ENCODE measurements at places on chromosomes 4 and X.

DNA sequence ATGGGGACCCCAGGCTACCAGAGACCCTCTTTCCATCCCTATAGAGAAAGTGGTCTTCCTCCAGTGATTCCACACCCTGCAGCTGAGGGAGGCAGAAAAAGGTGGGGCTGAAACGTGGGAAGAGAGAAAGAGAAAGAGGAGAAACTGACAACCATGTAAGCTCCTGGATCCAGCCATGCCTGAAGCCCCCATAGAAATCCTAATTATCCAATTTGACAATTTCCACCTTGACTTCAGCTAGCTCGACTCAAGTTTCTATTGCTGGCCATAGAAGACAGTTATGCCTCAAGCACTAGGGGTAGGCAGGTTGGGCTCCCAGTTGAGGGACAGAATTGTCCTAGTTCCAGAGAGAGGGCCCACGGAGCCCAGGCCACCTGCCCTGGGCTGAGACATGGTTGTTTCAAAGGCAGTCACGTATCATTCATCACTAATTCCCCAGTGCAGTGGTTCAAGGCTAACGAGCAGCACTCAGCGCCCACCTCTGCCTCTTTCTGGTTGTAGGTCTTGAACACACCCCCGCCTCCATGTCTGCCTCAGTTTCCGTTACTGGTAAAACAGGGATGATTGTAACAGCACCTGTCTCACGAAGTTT lies 39.8 kb upstream of the ASMTL start:
- no peak for DNase-seq

GRCh38 chr4:94302191-94302590 lies 40.4 kb downstream of the HPGDS start:
- no peak for DNase-seq

GRCh38 chr4:13298655-13299054 lies 185.5 kb downstream of the RAB28 start:
- DNase-seq = no peak

DNA sequence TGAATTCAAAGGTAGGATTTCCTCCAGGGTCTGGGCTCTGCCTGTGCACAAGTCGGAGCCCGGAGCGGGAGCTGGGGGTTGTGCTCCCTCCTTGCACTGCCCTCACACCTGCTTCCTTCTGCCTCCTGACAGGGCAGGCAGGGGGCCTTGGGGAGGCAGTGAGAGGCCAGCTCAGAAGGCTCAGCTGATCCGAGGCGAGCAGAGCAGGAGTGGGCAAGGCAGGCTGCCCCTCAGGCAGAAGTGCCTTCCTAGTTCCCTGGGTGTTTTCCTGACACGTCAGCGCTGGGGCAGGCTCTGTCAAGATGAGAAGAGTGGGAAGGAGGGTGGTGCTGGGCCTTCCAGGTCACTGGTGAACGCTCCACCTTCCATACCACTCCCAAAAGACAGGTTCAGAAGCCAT lies 5.5 kb upstream of the IRAK1 start:
- no peak for DNase-seq

DNA sequence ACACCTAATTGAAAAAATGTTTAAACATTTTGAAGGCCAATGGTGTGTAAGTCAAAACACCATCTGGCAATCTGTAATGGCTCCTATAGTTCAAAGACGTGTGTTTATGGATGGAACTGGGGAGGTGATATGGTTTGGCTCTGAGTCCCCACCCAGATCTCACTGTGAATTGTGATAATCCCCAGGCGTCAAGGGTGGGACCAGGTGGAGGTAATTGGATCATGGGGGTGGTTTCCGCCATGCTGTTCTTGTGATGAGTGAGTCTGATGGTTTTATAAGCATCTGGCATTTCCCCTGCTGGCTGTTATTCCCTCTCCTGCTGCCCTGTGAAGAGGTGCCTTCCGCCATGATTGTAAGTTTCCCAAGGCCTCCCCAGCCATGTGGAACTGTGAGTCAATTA lies 52.2 kb downstream of the ADRA2C start:
- no peak for DNase-seq

- DNase-seq = no peak
Measured at GRCh38 chr4:57425610-57426009, 315.4 kb upstream of the IGFBP7 start.

- no peak for DNase-seq
Measured at GRCh38 chr4:74283614-74284013, 24.7 kb upstream of the EPGN start.

GRCh38 chrX:122552286-122552800 lies 631.7 kb upstream of the GRIA3 start:
- no peak for DNase-seq

DNA sequence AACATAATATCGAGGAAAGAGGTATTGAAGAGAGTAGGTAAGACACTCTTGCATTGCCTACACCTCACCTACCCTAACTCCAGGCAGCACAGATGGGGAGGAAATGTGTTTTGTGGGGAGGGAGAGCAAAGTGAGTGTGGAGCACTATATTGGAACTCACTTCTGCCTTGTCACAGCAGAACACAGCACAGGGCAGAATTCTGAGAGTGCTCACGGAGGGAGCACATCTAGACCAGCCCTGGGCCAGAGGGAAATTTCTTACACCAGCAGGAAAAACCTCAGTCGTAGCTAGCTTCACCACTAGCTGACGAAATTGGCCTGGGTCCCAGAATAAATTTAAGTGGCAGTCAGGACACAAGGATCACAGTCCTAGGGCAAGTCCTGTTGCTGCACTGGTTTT lies 517.3 kb downstream of the TMA16 start:
- DNase-seq = no peak

DNA sequence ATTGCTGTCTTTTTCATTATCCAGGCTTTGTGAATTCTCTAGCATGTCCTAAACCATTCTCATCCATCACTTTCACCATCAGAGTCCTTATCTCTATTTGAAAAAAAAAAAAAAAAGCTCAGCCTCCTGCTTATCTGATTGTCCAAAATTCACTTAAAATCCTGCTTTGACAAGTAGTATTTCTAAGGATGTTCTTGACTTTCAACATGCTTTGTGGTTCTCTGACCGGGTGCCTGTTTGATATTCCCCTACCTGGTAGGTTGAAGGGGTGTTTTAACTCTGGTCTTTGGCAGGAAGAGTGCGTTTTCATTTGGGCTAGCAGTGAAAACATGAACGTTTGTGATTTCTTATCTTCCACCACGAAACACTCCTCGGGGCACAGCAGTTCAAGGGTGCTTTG lies 17.3 kb upstream of the BBS12 start:
- DNase-seq = no peak

- DNase-seq = no peak
Measured at GRCh38 chrX:48558271-48558670, 16.0 kb upstream of the RBM3 start.

- no peak for DNase-seq
Measured at GRCh38 chrX:50068285-50068563, 132.6 kb downstream of the AKAP4 start.

DNA sequence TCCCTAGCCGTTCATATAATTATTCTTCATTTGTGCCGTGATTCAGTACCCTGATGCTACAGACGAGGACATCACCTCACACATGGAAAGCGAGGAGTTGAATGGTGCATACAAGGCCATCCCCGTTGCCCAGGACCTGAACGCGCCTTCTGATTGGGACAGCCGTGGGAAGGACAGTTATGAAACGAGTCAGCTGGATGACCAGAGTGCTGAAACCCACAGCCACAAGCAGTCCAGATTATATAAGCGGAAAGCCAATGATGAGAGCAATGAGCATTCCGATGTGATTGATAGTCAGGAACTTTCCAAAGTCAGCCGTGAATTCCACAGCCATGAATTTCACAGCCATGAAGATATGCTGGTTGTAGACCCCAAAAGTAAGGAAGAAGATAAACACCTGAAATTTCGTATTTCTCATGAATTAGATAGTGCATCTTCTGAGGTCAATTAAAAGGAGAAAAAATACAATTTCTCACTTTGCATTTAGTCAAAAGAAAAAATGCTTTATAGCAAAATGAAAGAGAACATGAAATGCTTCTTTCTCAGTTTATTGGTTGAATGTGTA lies 7.0 kb downstream of the SPP1 start:
- no peak for DNase-seq

DNA sequence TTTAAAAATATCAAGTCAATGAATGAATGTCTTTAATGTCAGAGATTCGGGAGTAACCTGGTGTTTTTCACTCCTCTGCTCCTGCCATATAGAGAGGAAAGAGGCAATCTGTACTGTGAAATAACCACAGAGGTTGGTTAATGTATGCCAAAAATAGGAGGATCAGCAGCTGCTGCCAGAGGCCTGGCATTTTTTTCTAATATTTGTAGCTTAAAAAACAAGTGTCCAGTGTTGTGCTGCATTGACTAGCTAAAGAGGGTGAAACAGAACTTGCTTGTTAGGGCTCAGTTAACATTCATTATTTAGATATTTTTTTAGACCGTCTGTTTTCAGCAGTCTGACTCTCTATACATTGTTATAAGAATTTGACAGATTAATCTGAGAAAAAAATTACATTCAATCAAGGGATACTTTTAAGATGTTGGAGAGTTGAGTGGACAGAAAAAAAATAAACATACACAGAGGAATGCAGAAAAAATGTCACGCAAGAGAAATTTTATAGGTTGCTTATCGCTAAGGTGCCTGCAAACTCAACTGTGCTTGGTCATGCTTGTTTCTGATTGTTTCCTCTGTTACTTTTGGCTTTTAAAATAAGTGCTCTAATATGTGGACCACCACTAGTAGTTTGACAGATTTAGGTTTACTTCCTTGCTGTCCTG lies 392.3 kb upstream of the GALNT7 start:
- DNase-seq = no peak

DNA sequence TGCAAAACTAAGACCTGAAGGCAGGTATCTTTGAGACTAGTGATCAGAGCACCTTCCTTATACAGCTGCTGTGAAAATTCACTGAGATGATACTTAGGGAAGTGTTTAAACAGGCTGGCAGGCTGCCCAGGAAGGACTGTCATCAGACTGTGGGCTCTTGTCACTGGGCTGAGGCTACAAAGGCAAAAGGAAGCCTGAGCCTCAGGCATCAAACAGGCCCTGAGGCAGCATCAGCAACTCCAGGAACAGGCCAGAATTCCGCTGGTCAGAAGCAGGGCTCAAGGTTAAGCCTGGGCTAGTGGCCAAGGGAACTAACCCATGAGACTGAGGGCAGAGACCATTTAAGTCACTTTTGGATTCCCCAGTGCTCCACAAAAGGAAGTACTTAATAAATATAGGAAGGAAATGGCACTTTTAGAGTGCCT lies 12.8 kb downstream of the PJA1 start:
- DNase-seq = peak; percentile 25

GRCh38 chr4:48131736-48132135 lies 2.3 kb downstream of the TXK start:
- no peak for DNase-seq

GRCh38 chrX:47573341-47574075 lies 8.7 kb upstream of the TIMP1 start:
- no peak for DNase-seq

GRCh38 chr4:110849461-110849860 lies 226.6 kb upstream of the PITX2 start:
- DNase-seq = no peak

DNA sequence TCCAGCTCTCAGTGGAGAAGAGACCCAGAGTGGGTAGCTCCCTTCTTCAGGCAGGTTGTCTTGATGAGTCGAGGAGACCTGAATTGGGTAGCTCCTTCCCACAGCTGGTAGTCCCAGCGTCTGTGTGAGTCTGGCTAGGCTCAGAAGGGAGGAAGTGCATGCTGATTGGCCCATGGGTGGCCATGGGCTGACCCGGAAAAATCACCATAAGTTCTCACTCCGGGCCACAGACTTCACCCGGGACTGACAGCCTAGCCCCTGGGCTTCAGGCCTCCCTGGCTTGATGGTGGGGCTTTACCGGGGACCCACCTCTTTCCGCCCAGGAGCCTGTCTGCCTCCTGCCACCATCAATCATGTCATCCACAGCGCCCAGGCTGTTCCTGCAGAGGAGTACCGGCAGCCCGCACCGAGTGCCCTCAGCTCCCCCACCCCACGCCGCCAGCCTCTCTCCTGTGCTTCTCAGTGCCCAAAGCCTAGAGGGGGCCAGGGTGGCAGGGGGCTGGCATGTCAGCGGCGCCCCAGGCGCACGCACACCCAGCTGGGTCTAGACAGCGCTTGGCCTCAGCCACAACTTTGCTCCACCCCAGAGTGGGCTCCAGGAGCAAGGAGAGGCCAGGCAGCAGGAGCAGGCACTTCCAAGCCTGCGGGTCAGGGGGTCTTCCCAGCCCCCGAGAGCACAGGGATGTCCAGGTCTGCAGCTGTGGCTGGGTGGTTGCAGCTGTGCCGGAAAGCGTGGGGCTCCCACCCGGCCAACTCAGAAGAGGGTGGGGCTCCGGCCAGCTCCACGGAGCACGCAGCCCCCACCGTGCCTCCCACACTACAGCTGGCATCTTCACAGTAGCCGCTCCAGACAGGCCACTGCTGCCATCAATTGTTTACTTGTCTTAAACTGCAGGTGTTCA lies 16.1 kb upstream of the SAT1 start:
- DNase-seq = no peak

GRCh38 chr4:146292508-146292907 lies 78.2 kb downstream of the REELD1 start:
- no peak for DNase-seq

DNA sequence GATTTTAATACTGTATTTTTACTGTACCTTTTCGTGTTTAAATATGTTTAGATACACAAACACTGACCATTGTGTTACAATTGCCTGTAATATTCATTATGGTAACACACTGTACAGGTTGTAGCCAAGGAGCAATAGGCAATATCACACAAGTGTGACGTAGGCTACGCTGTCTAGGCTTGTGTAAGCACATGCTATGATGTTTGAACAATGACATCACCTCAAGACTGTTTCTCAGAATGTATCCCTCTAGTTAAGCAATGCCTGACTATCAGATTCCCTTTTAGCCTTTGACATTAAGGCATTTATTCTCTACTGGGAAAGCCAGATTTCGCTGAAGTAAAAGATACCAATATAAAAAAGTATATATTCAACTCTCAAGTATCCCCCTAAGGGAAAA lies 66.2 kb downstream of the VCX3A start:
- DNase-seq = peak; percentile 3

- DNase-seq = no peak
Measured at GRCh38 chr4:142858965-142859364, 12.9 kb upstream of the INPP4B start.

- no peak for DNase-seq
Measured at GRCh38 chrX:43949669-43950068, 23.5 kb downstream of the NDP start.

- DNase-seq = no peak
Measured at GRCh38 chrX:13891377-13892140, 74.7 kb upstream of the GPM6B start.

GRCh38 chr4:34182306-34182705 lies 2062.0 kb downstream of the ARAP2 start:
- no peak for DNase-seq

DNA sequence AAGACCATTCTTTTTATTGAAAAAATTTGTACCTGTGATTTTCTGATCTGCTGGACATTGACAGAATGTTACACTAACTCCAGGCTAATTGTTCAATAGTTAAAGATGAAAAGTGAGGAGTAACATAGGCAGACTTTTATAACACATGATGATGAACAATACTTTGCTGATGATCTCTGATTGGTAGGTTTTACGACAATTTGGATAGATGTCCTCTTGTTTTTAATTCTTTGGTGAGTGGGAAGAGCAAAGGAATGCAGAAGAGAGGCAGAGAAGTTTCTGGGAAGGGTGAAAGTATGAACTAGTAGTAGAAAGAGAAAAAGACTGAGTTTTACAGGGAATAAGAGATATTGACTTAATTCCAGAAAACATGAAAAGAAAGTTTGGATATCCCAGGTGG lies 267.3 kb upstream of the HAND2 start:
- DNase-seq = no peak

Data from DMS153 (cell line).